Activated naive CD4-positive, alpha-beta T cell treated with anti-CD3 and anti-CD28 coated beads, Interleukin-2, amount 50 U/mL, for 16 hours (primary cell): ENCODE measurements at places on chromosomes 12 and 14.

DNA sequence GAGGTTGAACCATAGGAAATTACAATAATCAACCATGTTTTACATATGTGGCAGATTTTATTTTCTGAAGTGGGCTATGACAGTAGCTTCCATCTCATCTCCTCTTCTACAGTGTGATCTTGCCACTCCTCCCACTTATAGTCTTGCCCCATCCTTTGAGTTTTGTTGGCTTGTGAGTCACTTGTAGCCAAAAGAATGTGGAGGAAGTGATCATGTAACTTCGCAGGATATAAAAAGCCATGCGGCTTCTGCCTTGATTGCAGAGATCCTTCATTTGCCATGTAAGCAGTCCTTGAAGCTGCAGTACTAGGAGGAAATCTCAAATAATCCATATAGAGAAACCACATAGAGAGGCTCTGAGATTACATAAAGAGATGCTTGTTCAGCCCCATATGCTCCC, 13.7 kb upstream of the ZNF84 start:
- DNase-seq = no peak

DNA sequence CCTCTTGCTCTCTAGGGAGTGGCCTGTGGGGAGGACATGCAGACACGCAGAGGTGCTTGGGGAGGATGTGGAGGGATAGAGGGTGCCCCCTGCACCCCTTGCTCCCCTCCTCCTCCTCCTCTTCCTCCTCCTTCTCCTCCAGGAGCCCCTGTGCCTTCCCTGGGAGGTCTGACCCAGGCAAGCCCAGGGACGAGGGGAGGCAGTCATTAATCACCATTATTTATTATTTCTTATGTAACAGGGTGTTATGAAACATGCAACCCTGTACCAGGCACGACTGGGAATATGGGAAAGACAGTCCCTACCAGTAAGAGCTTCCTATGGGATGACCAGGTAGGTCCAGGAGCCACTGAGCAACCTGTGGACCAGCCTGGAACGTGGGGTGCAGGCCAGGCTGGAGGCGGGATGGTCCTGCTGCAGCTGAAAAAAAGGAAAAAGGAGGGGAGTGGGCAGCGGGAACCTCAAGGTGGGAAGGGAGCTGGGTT, 22.5 kb upstream of the PGF start:
- DNase-seq = no peak

DNA sequence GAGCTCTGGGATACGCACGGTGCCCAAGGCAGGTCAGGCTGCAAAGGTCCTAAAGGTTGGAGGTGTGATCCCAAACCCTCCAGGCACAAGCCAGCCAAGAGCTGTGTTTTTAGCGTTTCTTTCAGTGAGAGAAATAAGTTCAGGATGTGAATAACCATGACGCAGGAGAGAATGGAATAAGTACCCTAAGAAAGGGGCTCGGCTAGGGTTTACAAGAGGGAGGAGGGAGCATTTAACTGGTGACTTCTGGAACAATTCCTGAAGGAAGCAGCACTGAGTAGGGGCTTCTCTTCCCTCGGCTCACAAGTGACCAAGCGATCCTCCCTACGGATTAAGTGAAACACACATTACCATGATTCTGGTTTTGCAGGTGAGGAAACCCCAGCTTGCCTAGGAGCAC, 29.4 kb downstream of the SSH1 start:
- DNase-seq = no peak

GRCh38 chr14:81416981-81417380, 16.9 kb upstream of the STON2 start:
- no peak for DNase-seq

DNA sequence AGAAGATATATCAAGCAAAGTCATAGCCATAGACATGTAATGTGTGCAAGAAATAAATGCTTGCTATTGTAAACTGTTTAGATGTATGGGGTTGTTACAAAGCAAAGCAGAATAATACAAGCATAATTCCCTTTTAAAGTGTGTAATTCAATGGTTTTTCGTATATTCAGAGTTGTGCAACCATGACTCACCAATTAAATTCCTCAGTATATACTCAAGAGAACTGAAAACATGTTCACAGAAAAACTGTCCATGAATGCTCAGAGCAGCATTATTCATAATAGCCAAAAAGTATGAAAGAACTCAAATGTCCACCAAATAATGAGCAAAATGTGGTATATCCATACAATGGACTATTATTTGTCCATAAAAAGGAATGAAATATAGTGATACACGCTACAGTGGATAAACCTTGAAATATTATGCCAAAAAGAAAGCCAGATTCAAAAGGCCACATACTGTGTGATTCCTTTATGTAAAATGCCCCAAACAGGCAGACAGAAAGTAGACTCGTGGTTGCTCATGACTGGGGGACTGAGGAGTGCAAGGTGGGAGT, 9.3 kb downstream of the GXYLT1 start:
- DNase-seq = no peak

GRCh38 chr14:70893858-70894291, 13.4 kb upstream of the PCNX1 start:
- no peak for DNase-seq

GRCh38 chr14:35138585-35138984, 16.2 kb downstream of the PRORP start:
- no peak for DNase-seq

DNA sequence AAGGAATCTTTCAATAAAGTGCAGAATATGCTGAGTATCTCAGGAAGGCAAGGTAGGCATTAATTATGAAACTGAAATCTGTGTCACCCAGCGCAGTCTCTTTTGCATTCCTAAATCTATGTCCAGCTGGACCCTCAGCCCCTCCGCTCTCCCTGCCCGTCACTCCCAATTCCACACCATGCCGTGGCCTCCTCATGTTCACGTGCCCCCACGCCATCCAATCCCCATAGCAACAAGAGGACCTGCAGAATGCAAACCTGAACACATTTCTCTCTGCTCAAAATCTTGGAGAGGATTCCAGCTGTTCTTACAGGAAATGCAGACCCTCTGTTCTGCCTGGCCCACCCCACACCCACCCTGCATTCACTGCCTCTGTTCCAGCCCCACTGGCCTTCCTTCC, 35.3 kb downstream of the KDM2B start:
- no peak for DNase-seq

GRCh38 chr14:22814941-22815713, at the start of gene SLC7A7:
TSS of gene SLC7A7 (minus strand) at chr14:22815435. CDS start at chr14:22813398, 2,037 bp downstream.
- no peak for DNase-seq

DNA sequence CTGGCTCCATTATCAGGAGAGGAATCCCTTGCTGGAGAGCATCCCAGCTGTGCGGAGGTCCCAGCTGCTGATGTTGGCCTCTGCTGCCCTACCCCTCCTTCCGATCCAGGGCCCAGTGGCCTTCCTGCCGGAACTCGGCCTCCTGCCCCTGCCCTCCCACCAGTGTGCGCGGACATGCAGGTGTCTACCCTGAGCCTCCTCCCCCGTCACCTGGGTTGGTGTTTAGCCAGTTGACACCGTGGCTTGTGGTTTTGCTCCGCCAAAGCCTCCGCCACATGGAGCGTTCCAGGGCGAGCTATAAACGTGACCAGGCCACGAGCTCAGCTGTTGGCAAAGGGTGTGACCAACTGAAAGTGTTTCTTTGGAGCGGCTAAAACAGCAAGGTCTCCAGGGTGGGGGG, 1104.3 kb downstream of the BCL11B start:
- DNase-seq = no peak

DNA sequence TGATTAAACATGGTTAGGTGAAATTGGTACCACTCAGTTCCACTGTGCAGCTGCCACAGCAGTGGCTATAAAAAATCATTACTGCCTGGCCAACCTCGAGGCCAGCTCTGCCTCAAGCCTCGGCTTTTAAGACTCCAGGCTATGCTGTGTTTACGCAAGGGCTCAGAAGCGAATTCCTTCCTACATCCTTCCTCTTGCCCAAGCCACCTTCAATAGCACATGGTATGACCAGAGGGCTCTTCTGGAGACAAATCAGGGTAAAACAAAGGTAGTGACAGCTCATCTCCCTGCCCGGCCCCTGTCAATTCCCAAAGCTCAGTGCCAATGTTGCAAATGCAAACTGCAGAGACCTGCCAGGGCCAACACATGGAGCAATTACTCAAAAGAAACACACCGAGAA, 31.9 kb downstream of the NUAK1 start:
- DNase-seq = no peak

GRCh38 chr14:88749139-88749538, 43.6 kb downstream of the EML5 start:
- no peak for DNase-seq

GRCh38 chr14:20680843-20681347, 3.5 kb upstream of the RNASE4 start:
- DNase-seq = no peak

- DNase-seq = no peak
Measured at GRCh38 chr14:25759920-25760655, 710.1 kb upstream of the STXBP6 start.

- no peak for DNase-seq
Measured at GRCh38 chr12:291153-291723, 28.6 kb upstream of the SLC6A13 start.

GRCh38 chr14:84042992-84043391, 1487.0 kb upstream of the FLRT2 start:
- DNase-seq = no peak

GRCh38 chr12:123621101-123621500, 12.4 kb downstream of the EIF2B1 start:
- DNase-seq = no peak

GRCh38 chr12:122449317-122449716, 26.8 kb upstream of the CLIP1 start:
- DNase-seq = peak; percentile 17

GRCh38 chr14:75369506-75369905, 58.3 kb upstream of the JDP2 start:
- DNase-seq = no peak

DNA sequence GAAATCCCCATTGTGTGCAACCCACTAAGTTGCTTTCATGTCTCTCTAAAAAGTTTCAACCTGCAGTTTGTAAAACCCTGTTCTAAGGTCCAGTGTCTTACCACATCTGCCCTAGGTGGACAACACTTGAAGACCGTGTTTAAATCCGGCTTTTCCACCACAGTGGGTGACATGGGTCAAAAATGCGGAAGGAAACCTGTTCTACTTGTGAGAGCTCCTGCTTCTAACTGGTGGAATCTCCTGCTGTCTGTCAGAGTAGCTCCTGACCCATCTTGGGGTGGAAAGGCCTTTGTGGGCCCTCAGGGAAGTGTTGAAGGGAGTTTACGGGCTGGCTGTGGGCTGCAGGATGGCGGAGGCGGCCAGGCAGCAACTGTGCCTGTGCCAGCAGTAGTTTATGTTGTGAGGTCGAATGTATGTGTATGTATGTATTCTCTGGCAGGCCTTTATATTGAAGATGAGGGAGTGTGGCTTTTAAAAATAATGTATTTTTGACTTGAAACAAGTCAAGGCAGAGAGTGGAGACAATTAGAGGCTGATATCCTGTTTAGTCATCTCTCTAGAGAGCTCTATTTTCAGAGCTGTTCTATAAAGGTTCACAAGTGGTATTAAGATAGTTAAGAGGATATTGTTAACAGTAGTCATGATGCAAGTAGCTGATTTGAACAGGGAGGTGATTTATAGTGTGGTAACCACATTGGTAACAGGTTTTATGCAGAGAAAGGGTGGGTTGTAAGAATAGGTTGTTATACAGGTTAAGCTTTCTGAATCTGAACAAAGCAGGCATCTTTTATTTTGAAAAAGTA, 67.0 kb downstream of the PRKCH start:
- peak; percentile 34 for DNase-seq

DNA sequence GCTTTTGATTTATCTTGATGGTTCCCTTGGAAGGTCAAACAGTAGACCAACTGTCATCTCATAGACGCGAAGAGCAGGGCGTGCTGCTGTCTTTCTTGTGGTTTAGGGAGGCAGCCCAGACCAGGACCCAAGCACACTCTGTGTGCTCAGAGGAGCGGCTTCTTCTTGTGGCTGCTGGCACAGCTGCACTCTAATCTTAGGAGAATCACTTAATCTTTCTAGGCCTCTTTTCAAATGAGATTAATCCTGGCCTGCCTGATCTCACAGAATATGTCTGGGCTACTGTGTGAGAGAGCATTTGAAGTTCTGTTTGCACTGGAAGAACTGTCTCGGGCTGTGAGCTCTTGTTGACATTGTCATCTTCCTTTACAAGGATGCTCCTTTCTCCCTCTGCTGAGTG, 60.0 kb upstream of the TRAF3 start:
- no peak for DNase-seq

- no peak for DNase-seq
Measured at GRCh38 chr14:95289323-95290010, 30.2 kb downstream of the CLMN start.

GRCh38 chr14:55238019-55238680, 33.1 kb upstream of the FBXO34 start:
- no peak for DNase-seq

- no peak for DNase-seq
Measured at GRCh38 chr12:57905812-57906475, 35.4 kb upstream of the ATP23 start.
